AG04450 (cell line): ENCODE measurements at places on chromosomes 4 and X.

DNA sequence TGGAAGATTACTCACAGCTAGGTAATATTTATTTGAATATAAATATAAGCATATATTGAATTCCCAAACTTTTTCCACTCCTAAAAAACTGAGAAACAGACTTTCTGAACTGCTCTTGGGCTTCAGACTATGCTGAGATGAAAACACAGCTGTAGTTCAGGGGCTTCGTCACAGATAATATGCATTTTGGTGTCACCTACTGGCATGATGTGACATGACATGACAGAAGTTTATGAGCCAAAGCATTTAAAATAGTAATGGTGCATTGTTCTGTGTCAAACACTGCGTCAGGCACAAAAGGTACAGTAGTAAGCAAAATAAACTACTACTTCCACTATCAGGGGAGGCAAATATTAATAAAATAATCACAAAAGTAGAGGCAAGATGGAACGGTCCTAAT lies 171.3 kb downstream of the BTC start:
- no peak for DNase-seq

- DNase-seq, result no peak
These were observed 285.6 kb downstream of the SHOX start for GRCh38 chrX:916230-916599.

DNA sequence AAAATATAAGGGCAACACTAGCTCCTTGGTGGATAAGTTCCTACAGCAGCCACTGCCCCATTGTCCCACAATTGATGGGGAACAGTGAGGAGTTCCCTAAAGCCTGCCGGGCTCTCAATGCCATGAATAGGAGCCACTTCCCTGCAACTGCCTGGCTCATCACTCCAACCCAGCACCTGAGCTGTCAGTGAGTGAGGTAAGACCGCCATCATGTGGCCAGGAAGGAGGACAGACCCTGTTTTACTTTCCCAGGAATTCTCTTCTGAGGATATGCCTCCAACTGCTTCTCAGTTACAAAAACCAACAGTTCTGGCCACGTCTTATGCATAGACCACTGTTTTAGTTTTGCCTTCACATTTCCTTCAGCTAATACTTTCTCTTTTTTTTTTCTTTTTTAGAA lies 45.5 kb downstream of the SRPX start:
- no peak for DNase-seq

DNA sequence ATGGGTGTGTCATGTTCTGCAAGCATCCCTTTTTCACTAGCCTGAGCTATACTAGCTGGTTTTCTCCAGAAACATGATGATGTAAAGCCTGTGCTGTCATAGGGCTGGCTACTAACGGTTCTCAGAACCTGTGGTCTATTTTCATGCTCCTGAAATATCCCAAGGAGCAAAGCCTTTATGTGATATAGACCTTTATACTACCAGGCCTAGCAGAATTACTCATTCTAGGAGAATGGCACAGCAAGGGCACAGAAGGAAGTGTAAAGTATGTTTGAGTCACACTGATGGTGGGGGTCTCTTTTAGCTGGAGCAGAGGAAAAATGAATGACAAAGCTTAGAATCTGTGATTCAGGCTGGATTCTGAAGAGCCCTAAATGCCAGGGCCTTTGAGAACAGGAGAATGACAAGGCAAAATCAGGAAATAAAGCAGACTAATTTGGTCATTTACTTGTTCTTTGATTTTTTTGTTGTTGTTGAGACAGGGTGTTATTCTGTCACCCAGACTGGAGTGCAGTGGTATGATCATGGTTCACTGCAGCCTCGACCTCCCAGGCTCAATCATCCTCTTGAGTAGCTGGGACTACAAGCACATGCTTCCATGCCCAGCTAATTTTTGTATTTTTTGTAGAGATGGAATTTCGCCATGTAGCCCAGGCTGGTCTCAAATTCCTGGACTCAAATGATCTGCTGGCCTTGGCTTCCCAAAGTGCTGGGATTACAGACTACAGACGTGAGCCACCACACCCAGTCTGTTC lies 11.8 kb downstream of the TCEAL1 start:
- no peak for DNase-seq

GRCh38 chrX:50475208-50475607 lies 4.6 kb upstream of the DGKK start:
- DNase-seq, result no peak

GRCh38 chr4:13313856-13314255 lies 170.3 kb downstream of the RAB28 start:
- DNase-seq, result no peak

DNA sequence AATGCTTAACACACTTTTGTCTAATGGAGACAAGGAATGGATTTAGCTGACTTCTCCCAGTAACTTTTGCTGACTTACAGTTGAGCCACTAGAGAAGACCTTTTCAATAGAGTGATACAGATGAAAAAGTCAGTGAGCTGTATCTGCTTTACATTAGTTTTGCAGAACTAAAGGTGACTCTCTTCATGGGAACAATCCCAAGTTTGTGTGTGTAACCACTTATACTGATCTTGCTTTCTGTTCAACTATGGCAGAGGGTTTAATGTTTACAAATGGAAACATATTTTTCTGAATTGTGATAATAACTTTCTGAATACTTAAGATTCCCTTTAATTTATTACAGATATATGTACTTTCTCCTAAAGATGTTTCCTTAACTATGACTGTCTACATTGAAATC lies 182.6 kb upstream of the PUDP start:
- no peak for DNase-seq

- DNase-seq, result no peak
These were observed 48.6 kb upstream of the HGFAC start for GRCh38 chr4:3393171-3393570.

GRCh38 chrX:40395102-40395501 lies 185.7 kb upstream of the ATP6AP2 start:
- DNase-seq, result no peak

GRCh38 chr4:175369087-175369486 lies 443.0 kb downstream of the GPM6A start:
- DNase-seq, result no peak

GRCh38 chrX:13285693-13286092 lies 34.2 kb downstream of the ATXN3L start:
- no peak for DNase-seq

GRCh38 chrX:68416592-68416991 lies 16.7 kb downstream of the OPHN1 start:
- no peak for DNase-seq

DNA sequence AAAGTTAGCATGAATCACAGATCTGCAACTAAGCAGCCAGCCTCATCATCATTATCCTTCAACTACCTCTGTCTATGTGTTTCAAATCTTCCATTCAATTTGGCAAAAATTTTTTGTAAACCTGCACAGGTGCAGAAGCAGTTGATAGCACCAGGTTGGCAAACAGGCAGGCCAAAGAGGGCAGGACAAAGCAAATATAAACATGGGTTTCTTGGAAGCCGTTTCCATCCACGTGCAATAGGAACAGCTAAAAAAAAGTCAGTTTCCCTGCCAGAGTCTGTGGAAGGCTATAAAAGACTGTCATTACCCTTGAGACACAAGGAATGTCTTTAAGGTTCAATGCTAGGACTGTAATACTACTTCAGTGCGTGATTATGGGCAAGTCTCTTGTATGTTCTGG lies 253.2 kb downstream of the PDHA2 start:
- DNase-seq, result no peak

GRCh38 chrX:48476919-48477318 lies 920 bp downstream of the FTSJ1 start:
- DNase-seq, result no peak

DNA sequence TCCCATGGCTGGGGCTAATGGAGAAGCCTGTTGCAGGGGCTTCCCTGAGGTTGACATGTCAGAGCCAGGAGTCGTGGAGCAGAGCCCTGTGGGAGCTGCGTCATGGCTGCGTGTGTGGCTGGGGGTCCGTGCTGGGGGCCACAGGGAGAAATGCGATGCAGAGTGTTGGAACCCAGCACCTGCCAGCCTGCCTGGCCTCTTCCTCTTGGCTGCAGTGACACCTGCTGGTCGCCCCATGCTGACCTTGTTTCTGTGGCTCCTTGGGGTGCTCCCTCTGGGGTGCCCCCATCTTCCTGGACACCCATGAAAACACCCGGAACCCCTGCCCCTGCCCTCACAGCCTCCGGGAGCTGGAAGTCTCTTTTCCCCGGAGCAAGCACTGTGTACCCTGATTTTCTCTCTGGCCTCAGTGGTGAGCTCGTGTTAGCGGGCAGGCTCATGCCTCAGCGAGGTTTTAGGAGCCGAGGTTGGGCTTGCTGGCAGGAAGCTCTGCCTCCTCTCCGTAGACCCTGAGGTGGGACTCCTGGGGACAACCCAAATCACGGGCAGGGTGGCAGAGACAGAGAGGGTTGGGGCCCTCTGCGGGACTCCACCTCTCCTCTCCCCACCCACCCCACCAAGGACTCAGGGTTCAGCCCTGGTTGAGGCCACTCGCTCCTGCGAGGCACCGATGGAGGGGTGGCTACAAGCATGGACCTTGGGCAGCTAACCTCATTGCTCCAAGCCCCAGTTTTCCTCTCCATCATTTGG lies 103.7 kb downstream of the SORCS2 start:
- no peak for DNase-seq

DNA sequence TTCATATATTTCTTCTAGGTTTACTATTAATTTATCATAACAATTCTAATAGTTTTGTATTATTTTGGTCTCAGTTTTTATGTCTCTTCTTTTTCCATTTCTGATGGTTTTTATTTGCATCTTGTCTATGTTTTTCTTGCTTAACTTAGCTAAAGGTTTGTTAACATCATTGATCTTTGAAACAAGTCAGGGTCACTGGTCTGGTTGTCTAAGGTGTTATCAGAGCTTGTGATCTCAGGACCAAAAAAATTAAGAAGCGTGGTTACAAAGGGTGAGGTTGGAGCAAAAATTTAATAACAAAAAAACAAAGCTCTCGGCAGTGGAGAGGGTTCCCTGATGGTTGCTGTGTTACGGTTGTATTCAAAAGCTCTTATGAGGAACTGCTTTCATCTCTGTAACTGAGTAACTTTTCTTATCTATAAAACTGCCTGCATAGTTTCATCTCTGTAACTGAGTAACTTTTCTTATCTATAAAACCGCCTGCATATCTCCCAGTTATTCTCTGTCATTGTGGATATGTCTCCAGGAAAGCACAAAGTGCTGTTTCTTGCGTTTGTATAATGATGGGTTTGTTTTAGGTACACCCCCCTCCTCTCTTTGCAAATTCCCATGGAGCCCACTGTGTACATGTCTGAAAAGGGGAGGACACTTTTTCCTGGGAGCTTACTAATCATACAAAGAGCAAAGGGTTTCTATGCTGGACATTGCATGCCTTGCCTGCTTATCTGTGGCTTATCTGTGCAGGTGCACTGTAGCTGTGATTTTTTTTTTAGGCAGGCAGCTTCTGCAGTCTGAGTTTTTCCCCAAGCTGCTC lies 62.4 kb upstream of the UGT2B15 start:
- no peak for DNase-seq

DNA sequence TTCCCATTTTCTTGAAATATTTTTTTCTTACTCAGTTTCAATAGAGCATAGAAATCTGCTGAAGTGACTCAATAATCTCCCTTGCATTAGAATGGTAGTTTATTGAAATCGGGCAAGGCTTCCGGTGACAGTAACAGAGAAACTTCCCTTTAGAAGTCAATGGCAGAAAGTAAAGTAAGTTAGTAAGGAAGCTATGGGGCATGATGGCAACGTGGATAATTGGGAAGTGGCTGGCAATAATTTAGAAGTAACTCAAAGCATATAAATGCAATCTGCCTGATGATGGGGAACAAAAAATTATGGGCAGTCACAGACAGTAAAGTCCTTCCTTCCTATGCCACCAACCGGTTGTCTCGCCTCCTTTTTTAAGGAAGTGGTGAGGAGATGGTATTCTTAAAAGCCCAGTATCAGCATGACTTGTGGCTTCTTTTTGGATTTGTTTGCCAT lies 7.6 kb downstream of the CYBB start:
- DNase-seq, result no peak

DNA sequence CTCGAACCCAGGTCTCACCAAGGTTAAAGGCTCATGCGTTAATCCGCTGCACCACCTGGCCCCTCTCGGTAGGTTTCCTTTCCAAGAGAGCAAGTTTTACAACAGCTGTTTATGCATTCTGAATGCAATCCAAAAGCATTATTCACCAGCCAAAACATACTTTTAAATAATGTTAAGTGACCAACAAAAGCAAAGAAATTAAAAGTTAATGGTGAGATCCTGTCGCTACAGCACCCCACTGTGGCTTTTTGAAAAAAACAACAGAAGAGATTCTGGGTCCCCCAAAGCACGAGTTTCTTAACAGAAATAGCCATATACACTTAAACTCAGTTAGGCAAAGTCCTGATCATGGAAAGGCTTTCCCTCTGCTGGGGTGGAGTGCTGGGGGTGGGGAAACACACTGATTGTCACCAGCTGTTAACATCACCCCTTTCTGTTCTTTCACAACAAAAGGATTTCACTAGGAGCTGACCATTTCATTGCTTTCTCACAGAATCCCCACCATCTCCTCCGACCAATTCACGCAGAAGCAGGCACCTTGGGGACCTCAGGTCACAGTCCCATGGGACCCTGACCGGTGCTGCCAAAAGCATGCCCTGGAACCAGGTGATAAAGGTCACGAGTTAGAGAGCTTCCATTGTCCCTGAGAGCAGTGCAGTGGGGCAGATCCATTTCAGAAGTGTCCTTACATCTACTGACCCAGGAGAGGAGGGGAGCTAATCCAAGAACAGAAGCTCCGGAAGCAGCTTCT lies 51.2 kb downstream of the ZNF827 start:
- DNase-seq, result peak; percentile 49

GRCh38 chrX:135410861-135411627 lies 10.7 kb upstream of the SMIM10L2A start:
- no peak for DNase-seq

GRCh38 chr4:2354760-2355159 lies 63.7 kb downstream of the ZFYVE28 start:
- DNase-seq, result no peak

DNA sequence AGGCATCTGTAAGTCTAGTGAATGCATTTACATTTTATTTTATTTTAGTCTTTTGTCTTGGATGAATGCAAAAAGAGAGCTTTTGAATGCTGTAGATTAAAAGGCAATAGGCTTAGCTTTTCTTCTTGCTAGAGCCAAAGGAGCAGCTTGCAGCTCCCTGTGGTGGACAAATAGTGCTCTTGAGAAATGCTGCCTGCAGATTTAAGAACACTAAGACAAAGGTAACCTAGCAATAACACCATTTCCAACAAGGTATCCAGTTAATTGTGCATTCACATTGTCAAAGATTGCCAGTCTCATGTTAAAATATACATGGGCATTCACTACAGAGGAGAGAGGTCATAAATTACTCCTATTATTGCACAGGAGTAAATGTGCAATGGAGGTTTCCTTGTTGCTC lies 859.2 kb upstream of the PRKX start:
- no peak for DNase-seq

- DNase-seq, result no peak
These were observed 149.1 kb upstream of the ARHGEF9 start for GRCh38 chrX:63934160-63934559.
